Memory B cell (primary cell): ENCODE measurements at places on chromosomes 2 and 18.

DNA sequence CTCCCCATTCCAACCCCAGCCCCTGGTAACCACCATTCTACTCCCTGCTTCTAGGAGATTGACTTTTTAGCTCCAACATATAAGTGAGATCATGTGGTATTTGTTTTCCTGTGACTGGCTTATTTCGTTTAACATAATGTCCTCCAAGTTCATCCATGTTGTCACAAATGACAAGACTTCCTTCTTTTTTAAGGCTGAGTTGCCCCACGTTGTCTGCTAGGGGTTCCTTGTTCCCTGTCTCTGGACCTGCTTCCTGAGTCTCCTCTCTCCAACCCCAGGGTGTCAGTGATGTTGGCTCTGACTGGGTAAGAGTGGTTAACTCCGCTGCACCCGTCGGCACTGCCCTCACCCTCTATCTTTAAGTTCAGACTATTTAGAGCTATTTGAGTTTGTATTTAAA, 175.2 kb downstream of the SH3RF3 start:
- H3K4me3 ChIP-seq, result no peak overlapping the region
- DNase-seq, result no peak
- H3K36me3 ChIP-seq, result no peaks in the 10 kb centered on the region
- peaks cover 4% of the 10 kb centered on the region for H3K27me3 ChIP-seq

- H3K27ac ChIP-seq, result no peak overlapping the region
- no peak overlapping the region for H3K4me3 ChIP-seq
- H3K27me3 ChIP-seq, result peaks cover 3% of the 10 kb centered on the region
These were observed 36.9 kb upstream of the FZD7 start for GRCh38 chr2:201996679-201997314.

GRCh38 chr2:197107291-197108269, 181.1 kb upstream of the PGAP1 start:
- peaks cover 7% of the 10 kb centered on the region for H3K36me3 ChIP-seq
- peak overlapping the region; percentile 28 for H3K27ac ChIP-seq
- H3K27me3 ChIP-seq, result no peaks in the 10 kb centered on the region
- no peak overlapping the region for H3K4me3 ChIP-seq
- no peaks in the 10 kb centered on the region for H3K4me1 ChIP-seq

- no peak for DNase-seq
- no peak overlapping the region for H3K27ac ChIP-seq
- no peaks in the 10 kb centered on the region for H3K27me3 ChIP-seq
- H3K4me3 ChIP-seq, result peak overlapping the region; percentile 35
- H3K36me3 ChIP-seq, result no peaks in the 10 kb centered on the region
These were observed 178.5 kb downstream of the HDAC4 start for GRCh38 chr2:239222312-239222660.

- no peaks in the 10 kb centered on the region for H3K27me3 ChIP-seq
- H3K4me1 ChIP-seq, result peaks cover 48% of the 10 kb centered on the region
- H3K27ac ChIP-seq, result peak overlapping the region; percentile 14
These were observed 43.3 kb downstream of the NFATC1 start for GRCh38 chr18:79438898-79439627.

DNA sequence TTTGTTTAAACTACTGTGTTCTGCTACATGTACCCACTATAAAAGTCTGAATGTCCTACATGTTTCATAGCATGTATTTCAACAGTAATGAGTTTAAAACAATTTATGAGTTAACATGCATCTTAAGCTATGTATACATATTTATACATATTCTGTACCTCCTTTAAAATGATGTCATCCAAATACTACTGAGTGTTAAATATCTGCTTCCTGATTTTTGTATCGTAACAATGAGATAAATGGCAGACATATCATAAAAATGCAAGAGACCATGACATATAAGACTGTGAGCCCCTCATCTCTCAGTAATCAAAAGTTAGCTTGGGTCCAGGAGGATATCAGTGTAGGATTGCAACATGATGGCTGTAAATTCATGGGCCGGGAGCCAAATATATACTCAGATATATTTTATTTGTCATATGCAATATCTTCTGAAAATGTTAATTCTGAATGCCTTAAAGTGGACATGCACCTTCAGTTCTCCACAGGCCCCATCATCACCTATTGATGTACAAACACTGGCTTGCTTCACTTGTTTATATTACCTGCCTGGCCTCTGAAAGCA, 3.6 kb downstream of the COL5A2 start:
- H3K27me3 ChIP-seq, result peaks cover 2% of the 10 kb centered on the region
- H3K27ac ChIP-seq, result no peak overlapping the region
- no peaks in the 10 kb centered on the region for H3K4me1 ChIP-seq
- DNase-seq, result no peak
- no peaks in the 10 kb centered on the region for H3K36me3 ChIP-seq

GRCh38 chr2:98664323-98664722, 55.9 kb downstream of the UNC50 start:
- no peak overlapping the region for H3K4me3 ChIP-seq
- no peaks in the 10 kb centered on the region for H3K27me3 ChIP-seq
- H3K27ac ChIP-seq, result no peak overlapping the region

GRCh38 chr18:54983041-54983686, 23.9 kb upstream of the CCDC68 start:
- H3K4me1 ChIP-seq, result peaks cover 3% of the 10 kb centered on the region
- H3K4me3 ChIP-seq, result no peak overlapping the region
- no peak for DNase-seq
- H3K27ac ChIP-seq, result peak overlapping the region; percentile 42
- H3K36me3 ChIP-seq, result no peaks in the 10 kb centered on the region

- DNase-seq, result no peak
- peaks cover 2% of the 10 kb centered on the region for H3K27me3 ChIP-seq
- no peaks in the 10 kb centered on the region for H3K36me3 ChIP-seq
- H3K4me1 ChIP-seq, result no peaks in the 10 kb centered on the region
These were observed 136.1 kb downstream of the GCA start for GRCh38 chr2:162480067-162480466.

DNA sequence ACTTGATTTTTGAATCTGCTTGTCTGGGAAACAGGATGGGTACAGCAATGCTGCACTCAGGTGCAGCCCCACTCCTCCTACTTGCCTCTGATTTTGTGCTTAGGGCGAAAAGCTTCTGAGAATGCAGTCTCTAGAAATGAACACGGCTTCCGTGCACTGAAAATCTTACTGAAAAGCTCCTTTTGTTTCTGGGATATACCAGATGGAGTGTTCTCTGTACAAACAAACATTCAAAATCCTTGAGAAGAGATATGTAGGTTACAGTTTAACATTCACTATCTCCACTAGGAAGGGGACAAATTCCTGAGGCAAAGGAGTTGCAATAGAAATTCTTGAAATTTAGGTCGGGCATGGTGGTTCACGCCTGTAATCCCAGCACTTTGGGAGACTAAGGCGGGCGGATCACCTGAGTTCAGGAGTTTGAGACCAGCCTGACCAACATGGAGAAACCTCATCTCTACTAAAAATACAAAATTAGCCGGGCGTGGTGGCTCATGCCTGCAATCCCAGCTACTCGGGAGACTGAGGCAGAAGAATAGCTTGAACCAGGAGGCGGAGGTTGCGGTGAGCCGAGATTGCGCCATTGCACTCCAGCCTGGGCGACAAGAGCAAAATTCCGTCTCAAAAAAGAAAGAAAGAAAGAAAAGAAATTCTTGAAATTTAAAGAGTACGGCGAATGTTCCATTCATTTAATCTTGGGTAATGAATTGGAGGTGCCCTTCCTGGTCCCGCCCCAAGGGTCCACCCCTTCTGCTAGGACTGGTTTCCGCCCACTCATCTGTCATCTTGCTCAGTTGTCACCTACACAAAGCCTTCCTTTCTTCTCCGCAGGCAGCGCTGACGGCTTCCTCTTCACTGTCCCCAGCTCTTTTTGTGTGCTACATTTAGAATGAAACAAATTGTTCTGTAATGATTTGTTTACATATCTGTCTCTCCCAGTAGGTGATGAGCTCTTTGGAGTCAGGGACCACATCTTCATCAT, 92.4 kb downstream of the SOCS6 start:
- H3K27me3 ChIP-seq, result no peaks in the 10 kb centered on the region
- H3K36me3 ChIP-seq, result no peaks in the 10 kb centered on the region
- no peak overlapping the region for H3K27ac ChIP-seq
- DNase-seq, result no peak

GRCh38 chr18:63314062-63314790, 5.3 kb downstream of the BCL2 start:
- no peak for DNase-seq
- peaks cover 19% of the 10 kb centered on the region for H3K36me3 ChIP-seq
- peak overlapping the region; percentile 99 for H3K27ac ChIP-seq

DNA sequence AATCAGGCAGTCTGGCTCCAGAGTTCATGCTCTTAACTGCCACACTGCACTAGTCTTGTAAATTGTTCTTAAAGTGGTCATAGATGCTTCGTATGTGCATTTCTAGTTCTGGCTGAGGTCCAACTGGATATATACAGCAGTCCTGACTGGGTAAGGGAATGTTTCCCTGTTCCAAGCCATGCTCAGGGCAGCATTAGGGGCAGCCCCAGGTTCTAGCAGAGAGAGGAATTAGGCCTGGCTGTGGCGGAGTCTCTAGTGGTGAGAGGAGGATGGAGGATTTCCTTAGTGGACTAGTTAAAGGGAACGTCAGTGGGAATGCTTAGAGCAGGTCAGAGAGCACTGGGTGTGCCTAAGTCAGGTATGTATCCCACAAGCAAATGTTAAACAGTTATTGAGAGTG, 28.0 kb downstream of the UBE2E3 start:
- no peak overlapping the region for H3K27ac ChIP-seq
- peaks cover 23% of the 10 kb centered on the region for H3K4me1 ChIP-seq
- no peaks in the 10 kb centered on the region for H3K27me3 ChIP-seq
- peaks cover 2% of the 10 kb centered on the region for H3K36me3 ChIP-seq
- H3K4me3 ChIP-seq, result no peak overlapping the region

DNA sequence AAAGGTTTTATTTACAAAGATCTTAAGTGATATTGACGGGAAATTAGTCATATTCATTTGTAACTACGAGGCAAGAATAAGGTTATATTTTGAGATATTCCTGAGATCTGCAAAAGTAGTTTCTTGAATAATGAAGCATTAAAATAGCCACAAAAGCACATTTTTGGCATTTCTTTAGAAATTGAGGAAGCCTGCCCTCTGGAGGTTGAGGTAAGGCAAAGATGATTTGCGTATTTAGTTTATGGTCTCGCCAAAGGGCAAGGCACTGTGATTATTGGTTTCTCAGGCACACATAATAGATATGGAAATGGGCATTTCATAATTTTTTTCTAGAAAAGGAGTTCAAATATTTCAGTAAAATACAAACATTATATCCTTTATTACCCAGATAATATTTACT, 143.7 kb upstream of the RPRM start:
- no peaks in the 10 kb centered on the region for H3K36me3 ChIP-seq
- H3K27me3 ChIP-seq, result no peaks in the 10 kb centered on the region
- DNase-seq, result no peak
- no peak overlapping the region for H3K27ac ChIP-seq
- H3K4me3 ChIP-seq, result no peak overlapping the region
- no peaks in the 10 kb centered on the region for H3K4me1 ChIP-seq

- H3K27ac ChIP-seq, result no peak overlapping the region
- H3K27me3 ChIP-seq, result peaks cover 9% of the 10 kb centered on the region
- DNase-seq, result no peak
- H3K36me3 ChIP-seq, result no peaks in the 10 kb centered on the region
- H3K4me3 ChIP-seq, result no peak overlapping the region
- peaks cover 3% of the 10 kb centered on the region for H3K4me1 ChIP-seq
These were observed 140.0 kb upstream of the CYP1B1 start for GRCh38 chr2:38215993-38216392.

DNA sequence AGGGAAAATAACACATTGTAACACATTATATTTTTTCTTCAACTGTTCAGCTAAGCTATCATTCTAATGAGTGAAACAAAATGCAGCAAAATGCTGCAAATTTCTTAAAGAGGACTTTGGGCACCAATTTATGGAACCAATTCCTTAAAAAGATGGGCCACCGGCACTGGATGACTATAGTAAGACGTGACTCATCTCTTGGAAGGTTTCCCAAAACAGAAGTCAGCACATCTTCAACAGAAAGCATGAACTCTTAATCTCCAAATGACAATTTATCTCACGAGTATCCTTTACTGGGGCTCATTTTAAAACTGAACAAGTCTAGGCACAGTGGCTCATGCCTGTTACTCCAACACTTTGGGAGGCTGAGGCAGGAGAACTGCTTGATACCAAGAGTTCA, 213.4 kb downstream of the CDH20 start:
- no peaks in the 10 kb centered on the region for H3K4me1 ChIP-seq
- DNase-seq, result no peak
- H3K36me3 ChIP-seq, result no peaks in the 10 kb centered on the region
- no peak overlapping the region for H3K4me3 ChIP-seq
- no peak overlapping the region for H3K27ac ChIP-seq

- H3K27ac ChIP-seq, result no peak overlapping the region
- no peaks in the 10 kb centered on the region for H3K4me1 ChIP-seq
- DNase-seq, result no peak
- H3K27me3 ChIP-seq, result no peaks in the 10 kb centered on the region
- H3K36me3 ChIP-seq, result no peaks in the 10 kb centered on the region
These were observed 401.5 kb downstream of the DPP10 start for GRCh38 chr2:114843963-114844362.

- H3K27ac ChIP-seq, result no peak overlapping the region
- DNase-seq, result no peak
- no peak overlapping the region for H3K4me3 ChIP-seq
These were observed 481.6 kb upstream of the ACVR2A start for GRCh38 chr2:147363181-147363580.

DNA sequence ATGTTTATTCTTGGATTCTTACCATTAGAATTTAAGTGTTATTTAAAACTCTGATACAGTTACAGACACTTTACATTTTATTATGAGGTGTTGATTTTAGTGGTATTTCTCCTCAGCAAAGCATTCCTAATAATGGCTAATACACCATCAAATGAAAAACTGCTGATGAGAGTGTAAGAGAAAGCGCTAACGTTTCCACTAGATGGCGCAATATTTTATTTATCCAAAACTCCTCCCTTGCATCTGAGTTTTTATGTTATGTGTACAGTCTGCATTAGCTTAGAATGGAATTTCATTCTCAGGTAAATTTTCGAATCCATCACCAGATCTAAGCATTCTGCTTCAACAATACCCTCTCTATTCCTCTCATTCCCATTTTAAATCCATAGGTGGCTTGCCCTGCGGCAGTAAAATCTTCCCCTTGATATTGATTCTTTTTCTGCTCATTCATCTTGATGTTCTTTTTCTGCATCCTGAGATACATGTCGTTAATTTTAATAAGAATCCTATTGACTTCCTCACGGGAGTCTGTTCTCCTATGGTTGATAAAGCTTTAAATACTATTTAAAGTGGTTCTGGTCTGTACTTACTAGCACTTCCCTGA, 53.9 kb downstream of the PRKRA start:
- no peaks in the 10 kb centered on the region for H3K27me3 ChIP-seq
- no peak overlapping the region for H3K27ac ChIP-seq
- no peak overlapping the region for H3K4me3 ChIP-seq
- no peaks in the 10 kb centered on the region for H3K36me3 ChIP-seq
- H3K4me1 ChIP-seq, result no peaks in the 10 kb centered on the region

- DNase-seq, result no peak
- H3K27me3 ChIP-seq, result no peaks in the 10 kb centered on the region
- no peak overlapping the region for H3K27ac ChIP-seq
- no peaks in the 10 kb centered on the region for H3K4me1 ChIP-seq
- H3K36me3 ChIP-seq, result no peaks in the 10 kb centered on the region
These were observed 506.6 kb upstream of the SPHKAP start for GRCh38 chr2:228688007-228688645.

- no peak overlapping the region for H3K27ac ChIP-seq
- no peak for DNase-seq
- H3K27me3 ChIP-seq, result peaks cover 5% of the 10 kb centered on the region
- H3K4me3 ChIP-seq, result no peak overlapping the region
- H3K4me1 ChIP-seq, result peaks cover 2% of the 10 kb centered on the region
- H3K36me3 ChIP-seq, result peaks cover 2% of the 10 kb centered on the region
These were observed 100.3 kb upstream of the PMAIP1 start for GRCh38 chr18:59799383-59800015.

GRCh38 chr2:227613272-227613660, 1.4 kb downstream of the SCYGR3 start:
- H3K27me3 ChIP-seq, result peaks cover 21% of the 10 kb centered on the region
- H3K4me1 ChIP-seq, result peaks cover 9% of the 10 kb centered on the region
- DNase-seq, result no peak
- no peaks in the 10 kb centered on the region for H3K36me3 ChIP-seq
